Progenitor cell of endocrine pancreas (in vitro differentiated cells): ENCODE measurements at places on chromosomes 11 and 22. TPM values are rescaled to one million over a fixed set of nuclear protein-coding genes. Genes with fewer than 3 reads are reported as not detected.

Gene EMID1
- 18.9 and 20.6 TPM in 2 replicates for total RNA-seq

DNA sequence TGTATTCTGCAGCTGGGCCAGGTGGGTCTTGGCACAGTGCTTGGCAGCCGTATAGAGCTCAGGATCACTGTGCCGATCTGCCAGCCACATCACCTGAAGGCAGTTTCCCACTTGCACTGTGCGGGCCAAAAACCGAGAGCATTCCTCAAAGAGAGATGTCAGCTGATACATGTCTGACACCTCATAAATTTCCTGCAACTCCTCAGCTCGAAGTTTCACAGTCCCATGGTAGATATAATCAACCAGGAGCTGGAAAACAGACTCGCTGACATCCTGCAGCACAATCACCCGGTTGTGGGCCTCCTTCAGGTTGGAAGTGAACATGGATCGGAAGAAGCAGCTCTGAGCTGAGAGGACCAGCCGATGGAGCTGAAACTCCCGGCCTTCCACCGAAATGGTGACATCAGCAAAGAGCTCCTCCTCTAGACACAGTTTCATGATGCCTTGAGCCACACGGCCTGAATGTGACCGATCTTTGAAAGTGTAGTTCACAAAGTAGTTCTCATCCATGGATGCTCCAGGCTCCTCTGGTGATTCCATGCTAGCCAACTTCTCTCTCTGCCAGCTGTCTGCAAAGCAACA, 1.2 kb downstream of the KBTBD4 start:
- no peak for DNase-seq

Gene HBD
- not detected in 2 replicates for total RNA-seq

Gene CSF2RB
- total RNA-seq = not detected in 2 replicates

Gene TUBA8
- total RNA-seq = 2.4 and 3.2 TPM in 2 replicates

Gene BTBD18
- not detected in 2 replicates for total RNA-seq

- no peak for DNase-seq
Measured at GRCh38 chr22:31853736-31854495, 90.4 kb upstream of the YWHAH start.

Gene ADM2
- total RNA-seq = 2.9 and 3.2 TPM in 2 replicates

DNA sequence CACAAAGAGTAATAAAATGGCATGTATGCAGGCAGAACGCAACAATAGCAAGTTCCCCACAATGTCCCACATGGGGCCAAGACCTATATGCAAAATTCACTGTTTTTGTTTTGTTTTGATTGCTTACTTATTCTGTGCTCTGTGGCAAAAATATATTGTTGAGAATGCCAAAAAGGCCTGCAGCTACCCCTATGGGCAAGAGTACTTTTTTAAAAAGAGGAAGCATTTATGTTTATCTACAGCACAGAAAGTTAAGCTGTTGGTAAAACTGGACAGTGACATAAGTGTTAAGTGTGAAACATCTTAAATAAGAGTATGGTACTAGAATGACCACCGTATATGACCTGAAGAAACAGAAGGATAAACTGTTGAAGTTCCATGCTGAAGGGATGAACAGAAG, 301.9 kb upstream of the ZC3H12C start:
- DNase-seq = no peak

DNA sequence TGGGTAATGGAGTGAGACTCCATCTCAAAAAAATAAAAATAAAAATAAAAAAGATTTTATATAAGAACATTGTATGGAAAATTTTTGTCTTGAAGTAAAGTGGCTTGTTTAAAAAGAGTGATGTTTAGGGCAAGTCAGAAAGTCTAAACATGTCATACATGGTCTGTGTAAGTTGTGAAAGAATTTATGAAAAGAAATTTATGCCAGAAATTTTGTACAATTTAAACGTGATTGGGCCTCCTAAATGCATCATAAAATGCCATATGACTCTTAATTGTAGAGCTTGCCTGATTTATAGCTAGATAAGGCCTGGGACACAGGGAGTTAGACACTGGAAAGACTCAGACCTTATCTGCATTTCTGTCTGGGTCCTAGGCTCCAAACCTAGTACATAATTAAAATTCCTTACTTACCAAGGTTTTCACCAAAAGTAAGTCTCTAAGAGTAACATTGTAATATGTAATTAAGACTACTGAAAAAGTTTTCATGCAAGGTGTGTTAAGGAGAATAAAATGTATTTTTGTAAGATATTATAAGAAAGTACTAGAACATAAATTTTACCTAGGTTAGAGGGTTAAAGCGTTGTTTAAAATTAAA, 110.5 kb downstream of the AASDHPPT start:
- no peak for DNase-seq

- DNase-seq = peak; percentile 24
Measured at GRCh38 chr11:120336641-120337354, 585 bp downstream of the ARHGEF12 start.

DNA sequence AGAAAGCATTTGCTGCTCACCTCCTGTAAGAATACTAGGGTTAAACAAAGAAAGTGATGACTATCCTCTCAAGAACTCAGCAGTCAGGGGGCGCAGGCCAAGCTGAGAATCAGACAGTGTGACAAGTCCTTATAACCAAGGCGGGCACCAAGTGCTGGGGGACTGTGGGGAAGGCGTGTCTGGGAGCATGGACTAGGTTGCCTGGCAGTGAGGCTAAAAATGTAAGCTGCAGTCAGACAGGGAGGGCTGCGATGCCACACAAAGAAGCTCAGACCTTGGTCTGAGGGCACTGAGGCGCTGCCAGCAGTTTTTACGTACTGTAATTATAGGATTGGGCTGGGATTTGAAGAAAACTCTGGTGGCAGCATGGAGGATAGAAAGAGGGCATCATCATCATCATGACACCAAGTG, 73.7 kb downstream of the FLI1 start:
- DNase-seq = no peak

DNA sequence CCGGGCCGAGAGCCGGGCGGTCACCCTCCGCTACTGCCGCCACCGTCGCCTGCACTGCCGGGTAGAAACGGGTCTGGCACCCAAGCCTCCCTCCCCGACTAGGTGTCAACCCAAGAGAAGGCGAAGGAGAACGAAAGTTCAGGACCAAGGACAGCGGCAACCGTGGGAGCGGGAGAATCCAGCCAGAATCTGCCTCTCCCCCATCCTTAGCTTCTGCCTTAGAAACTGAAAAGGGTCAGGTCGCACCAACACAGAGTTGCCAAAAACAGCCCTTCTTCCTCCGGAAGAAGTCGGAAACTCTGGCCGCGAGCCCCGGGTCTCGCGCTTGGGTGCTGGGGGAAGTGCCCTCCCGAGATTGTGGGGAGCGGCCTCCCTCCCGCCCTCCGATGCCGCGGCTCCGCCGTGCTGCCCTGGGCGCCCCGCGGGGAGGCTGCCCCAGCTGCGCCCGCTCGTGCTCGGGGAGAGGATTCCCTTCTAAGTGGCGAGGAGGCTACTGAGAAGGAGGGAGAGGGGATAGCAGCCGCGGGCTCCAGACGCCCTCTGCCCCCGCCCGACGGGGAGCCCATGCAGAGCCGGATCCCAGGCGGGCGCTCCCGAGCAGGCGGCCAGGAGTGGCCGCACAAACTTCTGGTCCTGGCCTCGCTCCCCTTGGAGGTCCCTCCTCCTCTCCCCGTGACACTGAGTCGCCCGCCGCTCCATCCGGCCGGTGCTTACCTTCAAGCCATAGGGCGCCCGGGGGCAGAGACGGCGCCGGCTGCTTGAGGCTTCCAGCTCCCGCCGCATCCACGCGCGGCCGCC, 637 bp downstream of the DRD2 start:
- DNase-seq = peak; percentile 94

Gene KRTAP5-10
- 0.41 TPM in 1 of 2 replicates, not detected in the other for total RNA-seq

Gene PHLDA2
- 1.2 and 1.9 TPM in 2 replicates for total RNA-seq

DNA sequence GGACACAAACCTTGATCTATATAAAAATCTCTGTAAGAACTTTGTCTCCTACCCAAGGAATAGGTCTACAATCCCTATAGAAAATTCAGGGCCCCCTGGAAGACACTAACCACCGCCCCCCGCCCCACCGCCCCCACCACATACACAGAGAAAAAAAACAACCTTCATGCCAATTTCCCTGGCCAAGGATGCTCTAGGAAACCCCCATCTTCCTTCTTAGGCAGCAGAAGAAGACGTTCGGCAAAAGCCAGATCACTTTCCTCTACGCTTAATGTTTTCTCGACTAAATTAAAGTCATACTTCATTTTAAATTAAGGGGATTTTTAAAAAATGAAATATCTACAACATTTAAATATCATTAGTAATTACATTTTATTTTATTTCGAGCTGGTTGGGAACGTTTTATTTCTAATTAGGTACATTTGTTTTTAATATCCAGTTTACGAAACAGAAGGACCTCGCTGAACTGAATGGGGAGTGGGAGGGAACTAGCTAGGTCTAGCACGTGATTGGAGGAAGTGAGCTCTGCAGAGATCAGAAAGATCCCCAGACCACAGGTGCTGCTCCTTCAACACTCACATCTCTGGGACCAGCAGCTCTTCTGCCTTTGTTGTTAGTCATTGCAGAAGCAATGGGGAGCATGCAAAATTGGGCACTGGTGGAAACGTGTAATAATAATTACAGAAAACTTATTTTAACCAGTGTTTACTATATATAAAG, 472.3 kb downstream of the MN1 start:
- DNase-seq = no peak

- peak; percentile 34 for DNase-seq
Measured at GRCh38 chr11:44949160-44950030, 1.3 kb downstream of the TP53I11 start.

DNA sequence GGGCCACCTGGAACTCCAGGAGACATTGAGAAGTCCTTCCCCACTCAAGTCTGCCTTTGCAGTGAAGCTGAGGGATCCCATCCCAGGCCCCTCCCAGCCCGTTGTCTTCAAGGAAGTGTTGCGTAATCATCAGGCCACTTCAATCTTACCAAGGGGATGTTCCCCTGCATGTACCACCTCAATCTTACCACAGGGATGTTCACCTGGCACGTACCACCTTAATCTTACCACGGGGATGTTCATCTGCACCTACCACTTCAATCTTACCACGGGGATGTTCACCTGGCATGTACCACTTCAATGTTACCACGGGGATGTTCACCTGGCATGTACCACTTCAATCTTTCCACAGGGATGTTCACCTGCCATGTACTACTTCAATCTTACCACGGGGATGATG, 108.0 kb upstream of the SYN3 start:
- DNase-seq = no peak

DNA sequence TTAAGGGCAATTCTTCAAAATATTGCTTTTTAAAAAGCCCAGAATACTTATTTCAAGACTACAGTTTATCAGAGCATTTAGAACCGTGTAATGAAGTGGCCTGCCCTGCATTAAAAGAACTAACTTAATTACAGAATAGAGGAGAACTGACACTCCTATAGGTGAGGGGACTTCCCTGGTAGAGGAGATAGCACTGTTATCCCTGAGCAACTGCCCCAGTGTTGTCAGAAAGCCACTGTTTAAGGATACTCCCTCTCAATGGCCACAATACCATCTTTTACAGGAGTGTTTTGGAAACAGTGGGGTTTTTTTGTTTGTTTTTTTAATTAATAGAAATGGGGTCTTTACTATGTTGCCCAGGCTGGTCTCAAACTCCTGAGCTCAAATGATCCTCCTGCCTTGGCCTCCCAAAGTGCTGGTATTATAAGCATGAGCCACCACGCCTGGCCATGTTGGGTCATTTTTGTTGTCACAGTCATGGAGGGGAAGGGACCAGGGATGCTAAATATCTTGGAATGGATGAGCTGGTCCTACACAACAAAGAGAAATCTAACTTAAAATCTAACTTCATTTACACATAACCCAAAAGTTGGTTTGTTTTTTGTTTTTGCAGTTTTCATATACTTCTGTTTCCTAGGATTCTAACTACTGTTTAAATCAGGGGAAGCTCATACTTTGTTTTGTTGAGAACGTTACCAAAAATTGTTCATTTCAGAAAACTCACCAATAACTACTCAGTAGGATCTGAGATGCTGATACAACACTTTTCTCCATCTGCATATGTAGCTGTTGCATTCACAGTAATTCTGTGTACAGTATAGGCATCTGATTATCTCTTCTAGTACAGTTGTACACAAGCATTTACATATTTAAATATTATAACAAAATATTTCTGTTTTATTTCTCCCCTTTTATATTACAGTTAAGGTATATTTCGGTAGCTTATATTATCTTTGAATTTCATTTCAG, 8.1 kb downstream of the RPL27A start:
- DNase-seq = no peak

GRCh38 chr22:30396871-30397655, at the start of gene SEC14L2:
TSS of gene SEC14L2 (plus strand) at chr22:30397018. CDS start at chr22:30397117, 99 bp downstream.
- peak; percentile 38 for DNase-seq

Gene CCDC157
- 11.1 and 13.5 TPM in 2 replicates for total RNA-seq

- no peak for DNase-seq
Measured at GRCh38 chr22:26045051-26045450, 124.2 kb upstream of the SEZ6L start.

DNA sequence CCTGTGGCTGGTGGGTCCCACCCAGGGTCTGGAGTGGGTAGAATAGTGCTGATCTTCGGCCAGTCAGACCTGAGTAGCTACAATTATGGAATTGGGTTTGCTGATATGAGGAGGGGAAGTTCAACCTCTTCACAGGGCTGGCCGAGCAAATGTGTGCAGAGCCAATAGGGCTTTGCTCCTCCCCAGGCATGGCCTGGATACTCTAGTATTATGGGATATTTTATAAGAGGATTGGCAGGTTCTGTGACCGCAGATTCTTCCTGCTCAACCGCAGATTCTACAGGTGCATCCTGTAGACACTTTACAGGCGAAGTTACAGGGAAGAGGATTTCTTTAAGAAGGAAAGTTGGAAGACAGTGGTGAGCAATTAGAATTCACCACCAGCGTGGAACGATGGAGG, 44.3 kb downstream of the TBC1D22A start:
- no peak for DNase-seq

DNA sequence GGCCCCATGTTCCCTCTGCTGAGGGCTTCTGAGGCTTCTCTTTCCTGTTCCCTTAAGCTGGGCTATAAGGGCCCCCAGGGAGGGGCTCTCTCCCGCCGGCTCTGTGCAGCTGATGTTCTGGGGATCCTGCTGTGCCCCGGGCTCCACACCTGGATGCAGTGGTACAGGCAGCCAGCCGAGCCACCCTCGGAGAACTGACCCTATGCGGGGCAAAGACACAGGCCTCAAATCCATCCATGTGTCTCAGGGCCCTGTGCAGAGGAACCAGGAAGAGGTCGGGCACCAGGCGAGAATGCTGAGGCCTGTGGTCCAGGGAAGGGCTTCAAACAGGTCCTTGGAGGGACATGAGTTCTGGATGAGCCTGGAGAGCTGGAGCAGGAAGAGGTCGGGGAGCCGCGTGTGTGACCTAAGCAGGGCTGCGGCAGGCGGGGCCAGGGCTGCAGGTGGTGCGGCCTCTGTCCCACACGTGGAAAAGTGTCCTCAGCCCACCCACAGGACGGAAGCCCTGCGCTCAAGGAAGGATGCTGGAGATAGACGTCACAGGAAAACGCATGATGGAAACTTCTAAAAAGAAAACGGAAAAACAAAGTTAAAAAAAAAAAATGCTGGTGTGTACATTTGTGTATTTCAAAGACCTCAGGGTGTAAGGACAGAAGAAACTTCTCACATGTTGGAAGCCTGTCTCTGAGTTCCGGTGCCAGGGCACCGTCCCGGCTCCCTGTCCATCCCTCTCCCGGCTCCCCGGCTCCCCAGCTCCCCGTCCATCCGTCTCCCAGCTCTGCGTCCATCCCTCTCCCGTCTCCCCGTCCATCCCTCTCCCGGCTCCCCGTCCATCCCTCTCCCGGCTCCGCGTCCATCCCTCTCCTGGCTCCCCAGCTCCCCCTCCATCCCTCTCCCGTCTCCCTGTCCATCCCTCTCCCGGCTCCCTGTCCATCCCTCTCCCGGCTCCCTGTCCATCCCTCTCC, 1149.2 kb downstream of the BRD1 start:
- no peak for DNase-seq

Gene API5
- total RNA-seq = 98.6 and 103 TPM in 2 replicates
